K562 (cell line): ENCODE measurements at places on chromosomes 13 and 19.
A peak's percentile ranks its signal among the peaks of the same experiment; 100 is the strongest.

- no peak for DNase-seq
Measured at GRCh38 chr13:48400850-48401291, 12.0 kb downstream of the LPAR6 start.

DNA sequence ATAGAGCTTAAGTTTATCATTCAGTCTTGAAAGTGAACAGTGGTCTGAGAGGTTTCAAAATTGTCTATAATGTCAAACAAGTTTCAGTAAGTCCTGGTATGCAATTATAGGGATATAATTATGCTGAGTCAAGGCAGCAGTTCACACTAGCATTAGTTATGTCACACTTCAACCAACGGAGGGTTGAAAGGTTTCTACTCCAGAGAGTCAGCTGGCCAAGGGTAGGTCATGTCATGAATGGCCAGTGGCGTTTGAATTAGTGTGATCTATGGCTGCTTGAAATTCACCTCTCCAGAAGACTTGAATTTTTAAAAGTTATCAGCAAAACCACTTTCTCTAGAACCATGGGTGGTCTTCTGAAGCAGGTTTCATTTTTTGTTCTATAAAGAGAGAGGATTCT, 108.6 kb downstream of the TNFRSF19 start:
- no peak for DNase-seq

- peak; percentile 82 for DNase-seq
Measured at GRCh38 chr19:55353803-55354697, 469 bp downstream of the COX6B2 start.

DNA sequence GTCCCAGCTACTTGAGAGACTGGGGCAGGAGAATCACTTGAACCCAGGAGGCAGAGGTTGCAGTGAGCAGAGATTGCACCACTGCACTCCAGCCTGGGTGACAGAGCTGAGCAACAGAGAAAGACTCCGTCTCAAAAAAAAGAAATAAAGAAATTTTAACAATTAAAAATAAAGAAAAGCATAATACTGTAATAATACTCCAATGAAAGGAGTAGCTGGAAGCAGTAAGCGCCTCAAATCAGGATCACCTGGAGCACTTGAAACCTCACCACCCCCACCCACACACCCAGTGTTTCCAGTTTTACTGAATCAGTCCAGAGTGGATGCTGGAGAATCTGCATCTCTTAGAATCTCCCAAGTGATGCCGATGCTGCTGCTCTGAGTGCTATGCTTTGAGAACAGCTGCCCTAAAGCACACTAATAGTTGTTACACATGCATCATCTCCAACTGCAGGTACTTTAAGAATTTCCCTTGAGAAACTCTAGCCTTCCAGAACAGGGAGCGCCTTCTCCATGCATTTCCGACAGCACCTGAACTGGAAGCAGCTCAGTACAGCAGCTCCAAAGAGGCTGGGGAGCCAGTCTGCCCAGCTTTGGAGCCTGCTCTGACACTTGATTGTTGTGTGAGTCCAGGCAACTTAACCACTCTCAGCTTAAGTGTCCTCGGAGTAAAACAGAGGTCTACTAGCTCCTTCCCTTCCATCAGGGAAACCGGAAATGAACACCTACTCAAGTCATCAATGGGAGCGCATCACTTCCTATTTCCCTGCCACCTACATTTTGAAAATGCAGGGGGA, 2.9 kb downstream of the ABCC4 start:
- no peak for DNase-seq

DNA sequence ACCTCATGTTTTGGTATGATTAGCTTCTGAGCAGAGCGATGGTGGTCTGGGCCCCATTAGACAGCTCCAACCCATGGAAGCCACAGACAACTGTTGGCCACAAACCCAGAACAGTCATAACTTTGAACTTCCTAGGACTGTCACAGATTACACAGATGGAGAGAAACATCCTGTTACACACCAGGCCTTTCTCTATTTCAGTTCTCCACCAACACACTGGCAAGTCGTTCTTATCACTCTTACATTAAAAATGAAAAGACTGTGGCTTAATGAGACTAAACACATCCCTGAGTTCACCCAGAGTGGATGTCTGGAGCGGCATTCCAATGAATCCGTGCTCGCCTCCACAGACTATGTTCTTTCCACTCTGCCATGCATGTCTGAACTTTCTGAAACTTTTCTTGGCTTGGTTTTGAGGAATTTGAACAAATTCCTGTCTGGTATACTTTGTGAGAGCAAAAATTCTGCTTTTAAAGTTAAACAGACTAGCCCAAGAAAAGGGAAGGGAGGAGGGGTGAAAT, 109.1 kb downstream of the NALCN start:
- DNase-seq = no peak

GRCh38 chr19:16586991-16587832, 15.0 kb upstream of the SLC35E1 start:
- DNase-seq = no peak

DNA sequence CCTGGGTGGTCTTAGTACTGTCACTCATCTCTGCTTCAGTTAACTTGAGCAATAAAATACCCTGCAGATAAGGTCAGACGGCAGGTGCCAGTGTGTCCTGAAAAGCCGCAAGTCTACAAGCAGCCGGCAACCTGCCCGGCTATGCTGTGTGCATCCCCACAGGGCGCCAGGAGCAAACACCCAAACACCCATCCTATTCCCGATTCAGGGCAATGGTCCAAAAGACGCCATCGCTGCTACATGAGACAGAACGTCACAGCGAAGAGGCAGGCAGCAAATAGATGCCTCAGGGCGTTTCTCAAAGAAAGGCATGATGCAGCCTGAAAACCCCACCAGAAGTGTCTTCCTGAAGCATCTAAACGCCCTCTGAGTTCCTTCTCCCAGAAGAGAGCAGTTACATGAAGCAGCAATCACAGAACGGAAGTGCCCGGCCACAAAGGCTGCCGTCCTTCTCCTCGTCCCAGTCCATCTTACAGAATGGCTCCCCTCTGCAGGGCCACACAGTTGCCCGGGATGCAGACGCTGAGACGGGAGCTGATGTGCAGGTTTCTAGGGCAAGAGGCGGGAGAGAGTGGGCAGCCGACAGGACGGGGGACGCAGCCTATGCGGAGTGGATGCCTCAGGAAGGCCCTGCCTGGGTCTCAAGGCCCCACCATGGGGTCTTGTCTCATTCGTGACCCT, 35.1 kb downstream of the RASA3 start:
- no peak for DNase-seq

DNA sequence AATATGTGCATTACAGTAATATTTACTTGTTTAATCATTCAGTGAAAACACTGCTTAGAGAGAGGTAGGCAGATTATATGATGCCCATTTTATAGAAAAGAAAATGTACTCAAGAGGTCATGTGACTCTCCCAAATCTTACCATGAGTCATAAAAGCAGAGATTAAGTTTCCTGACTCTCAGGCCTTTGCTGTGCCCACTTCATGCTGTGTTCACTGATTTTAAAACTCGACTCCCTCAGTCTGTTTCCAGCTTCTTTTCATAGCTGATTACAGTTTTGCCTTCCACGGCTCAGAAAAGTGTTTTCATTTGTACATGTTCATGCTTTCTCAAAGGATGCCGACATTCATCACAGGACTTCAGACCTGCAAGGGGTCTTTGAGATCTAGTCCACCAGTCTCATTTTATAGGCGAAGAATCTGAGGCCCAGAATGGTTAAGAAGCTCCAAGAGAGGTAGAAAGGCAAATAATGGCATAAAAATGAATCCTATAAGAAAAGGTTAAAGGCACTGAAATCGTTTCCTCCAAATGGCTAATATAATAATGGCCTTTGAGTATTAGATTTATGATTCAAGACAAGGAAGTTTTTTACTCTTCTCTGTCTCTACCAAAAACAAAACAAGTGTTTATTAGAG, 9.0 kb upstream of the IPO5 start:
- DNase-seq = no peak

- DNase-seq = no peak
Measured at GRCh38 chr13:77459592-77459991, 75.9 kb upstream of the SCEL start.

- no peak for DNase-seq
Measured at GRCh38 chr13:21998279-21998990, 327.6 kb downstream of the FGF9 start.

- DNase-seq = no peak
Measured at GRCh38 chr19:27674701-27675100, 1538.2 kb downstream of the UQCRFS1 start.

GRCh38 chr13:44234566-44234965, 139.1 kb upstream of the SERP2 start:
- DNase-seq = no peak

- DNase-seq = no peak
Measured at GRCh38 chr13:99357941-99358340, 50.7 kb upstream of the GPR183 start.

- no peak for DNase-seq
Measured at GRCh38 chr13:89568276-89568675, 1779.2 kb upstream of the MIR17HG start.

- DNase-seq = no peak
Measured at GRCh38 chr13:113732176-113732960, 26.7 kb upstream of the TMEM255B start.

- no peak for DNase-seq
Measured at GRCh38 chr13:84649853-84650252, 767.6 kb upstream of the SLITRK1 start.

- no peak for DNase-seq
Measured at GRCh38 chr13:112702986-112703379, 13.1 kb downstream of the ATP11A start.

- DNase-seq = no peak
Measured at GRCh38 chr13:96090240-96091101, 564 bp downstream of the HS6ST3 start.

GRCh38 chr19:33290082-33290815, 12.1 kb downstream of the CEBPA start:
- no peak for DNase-seq

DNA sequence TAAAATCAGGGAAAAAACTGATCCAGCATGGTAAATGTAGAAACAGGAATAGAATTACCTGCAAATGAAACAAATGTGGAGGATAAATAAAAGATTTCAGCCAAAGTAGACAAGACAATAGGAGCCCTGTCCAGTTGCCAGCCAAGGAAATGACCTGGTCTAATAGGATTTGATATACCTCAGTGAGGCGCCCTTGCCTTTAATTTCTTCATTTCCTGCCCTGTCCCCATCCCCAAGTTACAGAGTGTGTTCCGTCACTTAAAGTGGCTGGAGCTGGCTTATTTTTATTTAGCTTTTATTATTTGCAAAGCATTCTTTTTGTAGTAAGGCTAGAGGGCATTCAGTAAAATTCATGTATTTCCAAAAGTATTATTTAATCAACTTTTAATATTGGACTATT, 1022.0 kb downstream of the EFNB2 start:
- DNase-seq = no peak

DNA sequence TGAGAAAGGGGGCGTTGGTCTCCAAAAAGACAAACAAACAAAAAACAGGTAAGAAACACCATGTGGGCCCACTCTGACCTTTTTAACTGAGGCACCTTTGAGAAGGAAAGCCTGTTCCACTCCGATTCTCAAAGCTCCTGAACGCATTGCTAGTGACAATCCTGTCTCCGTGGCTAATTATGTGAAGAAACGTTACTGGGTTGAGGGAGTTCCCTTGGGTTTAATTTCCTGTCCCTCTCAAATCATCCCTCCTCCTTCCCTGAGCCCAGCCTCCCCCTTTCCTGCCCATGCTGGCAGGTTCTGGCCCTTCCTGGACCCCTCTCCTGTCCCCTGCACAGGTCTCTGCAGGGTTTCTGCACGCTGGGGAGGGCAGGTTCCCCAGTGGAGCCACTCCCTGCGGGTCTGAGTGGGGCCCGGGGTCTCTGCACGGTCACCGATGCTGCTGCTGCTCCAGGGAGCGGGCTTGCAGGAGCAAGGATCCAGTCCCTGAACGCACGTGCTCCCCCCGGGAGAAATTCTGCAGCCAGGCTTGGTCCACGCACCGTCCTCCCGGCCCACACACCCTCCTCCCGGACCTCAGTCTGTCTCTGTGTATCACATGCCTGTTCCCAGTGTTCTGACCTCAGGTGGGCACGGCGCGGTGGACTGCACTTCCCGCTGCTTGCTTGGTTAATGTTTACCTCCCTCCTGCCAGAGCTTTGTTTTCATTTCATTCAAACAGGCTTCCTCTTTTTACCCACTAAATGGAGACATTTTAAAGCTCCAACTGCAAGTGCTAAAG, 76.4 kb upstream of the MCF2L start:
- no peak for DNase-seq
